ENCODE measurements at places on chromosomes 4 and X.

GRCh38 chrX:42490111-42490510 lies 287.9 kb downstream of the PPP1R2C start:
- no peak for DNase-seq

DNA sequence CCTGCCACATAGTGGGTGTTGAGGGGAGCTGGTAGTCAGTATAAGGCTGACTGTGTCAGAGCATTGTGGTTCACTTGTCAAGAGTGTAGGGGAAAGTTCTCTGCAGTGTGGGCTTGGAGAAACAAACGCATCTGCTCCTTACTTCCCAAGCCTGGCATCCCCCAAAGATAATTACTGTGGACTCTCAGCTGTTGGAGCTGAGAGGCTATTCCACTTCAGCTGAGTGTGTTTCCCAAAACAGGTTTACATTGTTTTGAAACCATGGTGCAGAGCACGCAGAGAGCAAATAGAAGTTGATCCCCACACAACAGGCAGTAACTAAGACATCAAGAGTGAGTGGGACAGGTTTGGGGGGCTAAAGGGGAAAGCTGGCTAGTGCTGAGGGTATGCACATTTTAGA lies 181.0 kb upstream of the EOLA2 start:
- no peak for DNase-seq

DNA sequence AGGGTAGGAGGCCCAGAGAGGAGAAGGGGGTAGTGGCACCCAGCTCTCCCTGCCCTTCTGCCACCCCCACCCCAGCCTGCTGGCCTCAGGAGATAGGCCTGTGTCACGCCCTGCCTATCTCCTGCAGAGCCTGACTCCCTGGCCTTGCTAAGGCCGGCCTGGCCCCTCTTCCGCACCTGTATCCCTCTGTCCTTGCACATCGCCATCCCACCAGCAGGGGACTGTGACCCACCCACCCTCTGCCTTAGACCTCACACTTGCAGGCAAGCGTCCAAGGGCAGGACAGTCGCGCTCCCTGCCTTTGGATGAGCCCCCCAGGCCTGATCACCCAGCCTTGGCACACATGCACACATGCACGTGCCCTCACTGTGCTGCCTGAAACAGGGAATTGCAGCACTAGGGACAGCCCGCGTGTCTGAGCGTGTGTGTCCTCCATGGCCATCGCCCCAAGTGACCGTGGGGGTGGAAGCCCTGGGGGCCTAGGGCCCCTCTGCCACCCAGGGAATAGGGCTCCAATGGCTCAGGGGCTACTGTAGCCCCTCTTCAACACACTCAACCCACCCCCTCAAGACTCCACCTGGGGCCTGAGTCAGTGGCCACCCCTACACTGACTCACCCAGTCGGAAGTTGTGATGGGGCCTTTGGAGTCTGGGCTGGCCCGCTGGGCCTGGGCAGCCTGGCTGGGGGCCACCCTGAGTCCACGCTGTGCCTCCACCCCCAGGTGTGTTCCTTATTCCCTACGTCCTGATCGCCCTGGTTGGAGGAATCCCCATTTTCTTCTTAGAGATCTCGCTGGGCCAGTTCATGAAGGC lies 2.1 kb downstream of the SLC6A8 start:
- no peak for DNase-seq

DNA sequence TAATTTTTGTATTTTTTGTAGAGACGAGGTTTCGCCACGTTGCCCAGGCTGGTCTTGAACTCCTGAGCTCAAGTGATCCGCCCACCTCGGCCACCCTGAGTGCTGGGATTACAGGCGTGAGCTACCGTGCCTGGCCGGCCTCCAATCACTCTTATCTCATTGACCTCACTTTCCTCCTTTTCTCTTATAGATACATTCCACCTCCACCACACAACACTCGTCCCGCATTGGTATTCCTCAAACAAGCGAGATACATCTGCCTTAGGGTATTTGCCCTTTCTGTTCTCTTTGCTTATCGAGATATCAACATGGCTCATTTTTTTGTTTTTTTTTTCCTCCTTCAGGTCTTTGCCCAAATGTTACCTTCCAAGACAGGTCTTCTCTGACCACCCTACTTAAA lies 1.8 kb upstream of the PRPS1 start:
- DNase-seq = no peak

DNA sequence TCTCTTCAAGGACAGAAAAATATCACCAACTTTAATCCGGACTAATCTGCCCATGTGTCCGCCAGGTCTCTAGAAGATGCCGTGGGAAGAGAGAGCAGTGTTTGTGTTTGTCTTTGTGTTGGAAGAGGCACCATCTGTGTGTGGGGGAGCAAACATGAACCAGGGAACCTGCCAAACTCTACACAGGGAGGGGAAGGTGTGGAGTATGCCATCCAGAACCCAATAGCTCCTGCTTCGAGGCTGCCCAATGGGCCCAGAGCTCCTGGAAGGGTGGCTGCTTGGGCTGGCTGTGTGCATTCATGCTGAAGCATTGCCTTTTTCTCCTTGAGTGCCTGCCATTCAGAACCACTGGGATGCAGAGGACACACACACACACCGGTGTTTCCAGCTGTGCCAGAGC lies 536.2 kb downstream of the MID1IP1 start:
- DNase-seq = no peak
